ENCODE measurements at places on chromosomes 4 and X. TPM values are rescaled to one million over a fixed set of nuclear protein-coding genes. Genes with fewer than 3 reads are reported as not detected.

PAGE2B gene
- not detected for total RNA-seq

DNA sequence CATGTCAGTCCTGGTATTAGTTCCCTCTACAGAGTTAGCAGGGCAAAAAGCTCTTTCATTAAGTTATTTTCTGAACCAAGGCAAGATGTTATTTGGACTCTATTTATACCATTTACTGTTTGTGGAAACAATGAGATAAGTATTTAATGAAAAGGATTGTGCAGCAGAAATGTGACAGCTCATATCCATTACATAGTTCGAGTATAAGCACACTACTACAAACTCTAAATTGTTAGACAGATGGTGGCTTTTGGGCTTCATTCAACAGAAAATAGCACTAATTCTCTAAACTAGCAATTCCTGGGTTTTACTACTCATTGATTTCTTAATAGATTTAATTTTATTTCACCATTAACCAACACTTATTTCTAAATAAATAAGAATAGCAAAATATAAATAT, 95.2 kb upstream of the ANK2 start:
- H3K4me3 ChIP-seq, result no peak overlapping the region
- no peaks in the 10 kb centered on the region for H3K27me3 ChIP-seq
- no peak overlapping the region for H3K27ac ChIP-seq
- no peaks in the 10 kb centered on the region for H3K36me3 ChIP-seq
- no peak for DNase-seq
- peaks cover 9% of the 10 kb centered on the region for H3K4me1 ChIP-seq

GRCh38 chr4:44319129-44319528, 129.5 kb downstream of the KCTD8 start:
- no peaks in the 10 kb centered on the region for H3K27me3 ChIP-seq
- H3K27ac ChIP-seq, result no peak overlapping the region
- no peaks in the 10 kb centered on the region for H3K36me3 ChIP-seq
- no peak overlapping the region for H3K4me3 ChIP-seq
- no peak for DNase-seq
- H3K4me1 ChIP-seq, result no peaks in the 10 kb centered on the region

DNA sequence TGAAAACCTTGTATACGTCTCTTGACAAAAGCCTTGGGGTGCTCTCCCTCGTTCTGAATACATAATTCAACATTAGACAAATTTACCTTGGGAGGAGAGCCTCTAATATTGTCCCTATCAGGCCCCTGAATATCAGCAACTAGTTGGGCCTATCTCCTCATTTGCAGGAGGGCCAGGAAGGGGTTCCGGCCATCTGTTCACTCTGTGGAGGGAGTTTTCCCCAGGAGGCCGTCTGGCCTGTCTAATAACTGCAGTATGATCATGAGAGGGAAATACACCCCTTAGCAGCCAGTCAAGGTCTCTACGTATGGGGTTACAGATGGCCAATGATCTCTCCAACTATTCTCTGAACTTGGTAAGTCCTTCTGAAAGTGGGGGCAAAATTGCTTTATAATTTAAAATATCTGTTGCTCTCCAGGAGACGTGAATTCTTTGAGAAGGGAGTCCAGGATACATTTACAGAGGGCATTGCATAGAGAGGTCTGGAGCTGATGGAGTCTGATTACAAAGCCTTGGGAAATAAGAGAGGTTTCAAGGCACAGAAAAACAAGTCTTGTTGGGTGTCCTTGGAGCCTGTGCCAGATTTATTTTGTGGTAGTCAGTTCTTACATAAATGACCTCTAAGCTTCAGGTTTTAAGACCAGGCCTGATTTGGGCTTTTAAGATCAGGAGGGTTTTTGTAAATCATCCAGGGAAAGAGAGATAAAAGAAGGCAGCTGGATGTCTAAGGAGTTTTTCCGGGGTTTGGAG, 48.2 kb upstream of the UXT start:
- no peak overlapping the region for H3K4me3 ChIP-seq
- H3K27ac ChIP-seq, result no peak overlapping the region
- DNase-seq, result no peak
- H3K36me3 ChIP-seq, result no peaks in the 10 kb centered on the region

PCYT1B gene
- 2.4 TPM for total RNA-seq

DNA sequence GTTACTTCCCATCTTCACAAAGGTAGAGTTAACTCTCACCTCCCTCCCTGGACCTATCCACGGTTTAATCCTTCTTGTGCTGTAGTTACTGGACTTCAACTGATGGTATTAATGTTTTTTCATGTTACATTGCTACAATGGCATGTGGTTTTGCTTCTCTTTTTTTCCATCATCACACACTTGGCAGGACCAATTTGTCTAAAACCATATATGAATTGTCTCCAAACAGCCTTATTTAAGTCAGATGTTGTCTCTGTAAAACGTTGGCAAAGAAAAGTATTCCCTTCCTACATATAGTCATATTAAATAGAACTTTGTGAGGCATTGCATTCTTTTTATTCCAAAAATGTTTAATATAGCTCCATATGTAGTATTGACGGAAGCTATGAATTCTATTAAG, 15.5 kb downstream of the PRRG1 start:
- DNase-seq, result no peak
- H3K4me1 ChIP-seq, result no peaks in the 10 kb centered on the region
- H3K27me3 ChIP-seq, result no peaks in the 10 kb centered on the region
- H3K36me3 ChIP-seq, result no peaks in the 10 kb centered on the region

MAGEB1 gene
- not detected for total RNA-seq

- no peak overlapping the region for H3K27ac ChIP-seq
- H3K36me3 ChIP-seq, result no peaks in the 10 kb centered on the region
- no peak overlapping the region for H3K4me3 ChIP-seq
- H3K27me3 ChIP-seq, result no peaks in the 10 kb centered on the region
- H3K4me1 ChIP-seq, result no peaks in the 10 kb centered on the region
These were observed 158.5 kb upstream of the MXRA5 start for GRCh38 chrX:3504916-3505315.

ERVMER34-1 gene
- not detected for total RNA-seq

GRCh38 chr4:73344106-73344505, 60.0 kb upstream of the ALB start:
- no peaks in the 10 kb centered on the region for H3K4me1 ChIP-seq
- H3K4me3 ChIP-seq, result no peak overlapping the region
- no peak overlapping the region for H3K27ac ChIP-seq
- H3K36me3 ChIP-seq, result no peaks in the 10 kb centered on the region

AMER1 gene
- total RNA-seq, result 6.9 TPM

- H3K27ac ChIP-seq, result no peak overlapping the region
- no peaks in the 10 kb centered on the region for H3K36me3 ChIP-seq
- no peaks in the 10 kb centered on the region for H3K4me1 ChIP-seq
- H3K27me3 ChIP-seq, result no peaks in the 10 kb centered on the region
- no peak for DNase-seq
- H3K4me3 ChIP-seq, result no peak overlapping the region
These were observed 235.6 kb upstream of the HHIP start for GRCh38 chr4:144410230-144410783.

USP26 gene
- total RNA-seq, result not detected

DNA sequence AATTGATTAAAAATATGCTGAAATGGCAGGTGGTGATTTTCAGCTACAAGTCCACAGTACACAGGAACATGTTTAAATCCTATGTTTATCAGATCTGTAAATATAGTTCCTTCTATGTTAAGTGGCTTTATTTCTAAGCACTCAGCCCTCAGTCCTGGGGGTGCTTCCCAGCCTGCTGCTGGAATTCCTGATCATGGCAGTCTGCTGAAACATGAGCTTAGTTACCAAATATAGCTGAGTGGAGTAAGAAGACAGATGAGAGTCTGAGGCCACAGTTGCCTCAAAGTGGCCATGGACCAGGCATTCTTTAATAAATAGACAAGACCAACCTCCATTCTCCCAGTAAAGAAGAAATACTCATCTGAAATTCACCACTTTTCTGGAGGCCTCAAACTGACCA, 17.1 kb upstream of the DDX60 start:
- no peaks in the 10 kb centered on the region for H3K36me3 ChIP-seq
- DNase-seq, result no peak
- no peak overlapping the region for H3K27ac ChIP-seq
- H3K4me1 ChIP-seq, result no peaks in the 10 kb centered on the region
- H3K27me3 ChIP-seq, result no peaks in the 10 kb centered on the region
- no peak overlapping the region for H3K4me3 ChIP-seq

- no peaks in the 10 kb centered on the region for H3K4me1 ChIP-seq
- H3K4me3 ChIP-seq, result no peak overlapping the region
- peak; percentile 22 for DNase-seq
- H3K27ac ChIP-seq, result no peak overlapping the region
These were observed 47.0 kb downstream of the NSG1 start for GRCh38 chr4:4433941-4434340.

- no peak overlapping the region for H3K4me3 ChIP-seq
- H3K4me1 ChIP-seq, result no peaks in the 10 kb centered on the region
- H3K27me3 ChIP-seq, result no peaks in the 10 kb centered on the region
These were observed 37.5 kb upstream of the NKRF start for GRCh38 chrX:119643696-119644095.

DNA sequence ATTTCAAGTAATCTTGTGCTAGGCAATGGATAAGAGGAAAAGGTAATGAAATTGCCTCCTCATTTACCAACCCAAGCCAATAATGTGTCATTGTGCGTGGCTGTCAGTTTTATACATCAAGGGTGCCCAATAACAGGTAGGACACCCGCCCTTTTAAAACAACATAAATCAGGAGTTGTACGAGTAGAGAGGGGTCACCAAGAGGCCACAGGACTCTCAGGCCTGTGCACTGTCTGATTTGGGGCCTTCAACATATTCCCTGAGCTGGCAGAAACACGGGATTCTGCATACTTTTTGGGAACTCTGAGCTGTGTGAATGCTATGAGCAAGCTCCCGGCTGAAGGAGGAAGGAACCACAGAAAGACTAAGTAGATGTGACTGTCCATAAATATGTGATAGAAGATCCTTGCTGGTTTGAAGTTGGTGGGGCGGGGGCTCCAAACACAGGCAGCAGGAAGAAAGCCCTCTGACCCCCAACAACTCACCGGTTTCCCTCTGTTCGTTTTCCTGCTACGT, 82.7 kb upstream of the MAML3 start:
- H3K4me3 ChIP-seq, result no peak overlapping the region
- peak overlapping the region; percentile 82 for H3K27ac ChIP-seq
- no peaks in the 10 kb centered on the region for H3K36me3 ChIP-seq
- H3K27me3 ChIP-seq, result no peaks in the 10 kb centered on the region
- no peak for DNase-seq
- H3K4me1 ChIP-seq, result peaks cover 46% of the 10 kb centered on the region

DNA sequence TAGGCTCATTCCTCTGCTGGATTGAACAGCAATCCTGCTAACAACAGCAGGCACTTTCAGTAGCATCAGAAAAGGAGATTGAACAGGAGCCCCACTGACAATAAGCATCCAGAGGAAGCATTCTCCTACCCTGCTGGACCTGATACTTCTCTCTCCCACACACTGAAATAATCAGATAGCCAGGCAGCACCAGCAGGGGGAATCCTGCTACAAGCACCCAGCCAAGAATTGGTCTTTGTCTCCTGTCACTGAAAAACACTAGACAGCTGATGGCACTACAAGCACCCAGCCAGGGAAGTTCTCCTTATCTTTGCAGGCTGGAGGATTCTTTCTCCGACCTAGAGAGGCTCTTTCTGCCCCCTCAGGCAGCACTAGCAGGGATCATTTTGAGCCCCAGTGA, 444.3 kb upstream of the GRIA3 start:
- H3K27me3 ChIP-seq, result no peaks in the 10 kb centered on the region
- H3K36me3 ChIP-seq, result no peaks in the 10 kb centered on the region
- no peak overlapping the region for H3K27ac ChIP-seq

DNA sequence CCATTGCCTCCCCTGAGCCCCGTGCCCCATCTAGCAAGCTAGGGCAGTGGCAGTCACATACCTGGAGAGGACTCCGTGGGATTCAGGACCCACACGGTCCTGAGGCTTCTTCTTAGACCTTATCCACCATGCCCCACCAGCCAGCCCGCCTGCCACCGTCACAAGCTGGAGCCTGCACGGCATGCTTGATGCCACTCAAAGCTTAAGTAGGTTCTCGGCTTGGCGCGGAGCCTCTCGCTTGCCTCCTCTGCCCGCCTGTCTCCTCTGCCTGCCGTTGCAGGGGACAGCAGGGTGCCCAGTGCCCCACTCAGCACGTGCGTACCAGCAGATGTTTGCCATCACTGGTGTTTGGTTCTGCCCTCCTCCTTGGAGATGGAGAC, 14.1 kb downstream of the PSAPL1 start:
- no peak overlapping the region for H3K27ac ChIP-seq
- H3K4me3 ChIP-seq, result no peak overlapping the region
- H3K36me3 ChIP-seq, result no peaks in the 10 kb centered on the region
- peak; percentile 60 for DNase-seq

GRCh38 chr4:89298788-89299152, 8.8 kb downstream of the GPRIN3 start:
- H3K27me3 ChIP-seq, result no peaks in the 10 kb centered on the region
- H3K4me3 ChIP-seq, result no peak overlapping the region
- H3K27ac ChIP-seq, result peak overlapping the region; percentile 35
- no peak for DNase-seq
- H3K4me1 ChIP-seq, result no peaks in the 10 kb centered on the region

- peaks cover 4% of the 10 kb centered on the region for H3K4me1 ChIP-seq
- peak overlapping the region; percentile 13 for H3K4me3 ChIP-seq
- no peaks in the 10 kb centered on the region for H3K36me3 ChIP-seq
- H3K27me3 ChIP-seq, result no peaks in the 10 kb centered on the region
- H3K27ac ChIP-seq, result peak overlapping the region; percentile 33
These were observed 524 bp downstream of the RAB33A start for GRCh38 chrX:130172127-130172845.

CFAP47 gene
- total RNA-seq, result 0.14 TPM

DNA sequence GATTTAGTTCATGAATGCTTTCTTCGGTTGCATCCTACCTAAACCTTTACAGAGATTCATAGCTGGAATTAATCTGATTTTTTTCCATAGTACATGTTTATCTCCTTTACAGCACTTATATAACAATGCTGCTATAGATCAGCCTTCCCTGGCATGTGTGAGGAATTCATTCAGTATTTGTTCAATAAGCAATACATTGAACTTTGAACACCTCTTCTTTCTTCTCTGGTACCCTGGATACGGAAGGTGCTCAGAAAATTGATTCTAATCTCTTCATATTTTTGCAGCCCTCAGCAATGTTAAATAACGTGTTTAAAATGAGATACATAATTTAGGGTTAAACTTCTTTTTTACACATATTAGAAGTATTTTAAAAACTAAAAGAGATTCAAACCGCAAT, 467.4 kb downstream of the TRIML1 start:
- no peak for DNase-seq
- no peaks in the 10 kb centered on the region for H3K27me3 ChIP-seq
- no peaks in the 10 kb centered on the region for H3K4me1 ChIP-seq
- H3K36me3 ChIP-seq, result no peaks in the 10 kb centered on the region

GUCY1A1 gene
- 254 TPM for total RNA-seq

Measured in sigmoid colon (tissue), 7 donors.